NCI-H1436 treated with DMSO at 0.1 percent for 48 hours (cell line): ENCODE measurements at places on chromosomes 6 and 20.

GRCh38 chr6:36841756-36842155, 2.5 kb upstream of the CPNE5 start:
- DNase-seq, result no peak

GRCh38 chr6:139912735-139913400, 538.4 kb upstream of the CITED2 start:
- no peak for DNase-seq

DNA sequence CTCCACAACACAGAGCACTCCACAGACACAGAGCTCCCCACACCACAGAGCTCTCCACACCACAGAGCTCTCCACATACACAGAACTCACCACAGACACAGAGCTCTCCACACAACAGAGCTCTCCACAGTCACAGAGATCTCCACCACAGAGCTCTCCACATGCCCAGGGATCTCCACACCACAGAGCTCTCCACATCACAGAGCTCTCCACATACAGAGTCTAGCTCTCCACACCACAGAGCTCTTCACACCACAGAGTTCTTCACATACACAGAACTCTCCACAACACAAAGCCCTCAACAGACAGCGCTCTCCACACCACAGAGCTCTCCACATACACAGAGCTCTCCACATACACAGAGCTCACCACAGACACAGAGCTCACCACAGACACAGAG, 55.3 kb downstream of the ERMARD start:
- no peak for DNase-seq

DNA sequence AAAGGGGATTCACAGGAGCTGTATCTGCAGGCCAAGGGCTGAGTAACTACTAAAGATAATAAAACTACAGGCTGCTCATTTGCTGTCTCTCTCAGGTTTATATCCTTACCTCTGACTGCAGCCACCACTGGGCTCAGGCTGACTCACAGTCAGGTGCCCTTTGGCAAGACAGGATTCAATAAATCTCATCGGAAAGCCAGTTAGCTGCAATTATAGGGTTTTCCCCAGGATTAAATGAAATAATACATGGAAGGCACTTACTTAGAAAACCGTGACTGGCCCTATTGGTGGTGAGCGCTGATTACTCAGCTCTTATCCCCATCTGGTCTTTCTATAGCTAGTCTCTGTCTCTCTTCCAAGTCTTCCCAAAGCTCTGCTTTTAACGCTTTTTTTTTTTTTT, 26.4 kb downstream of the RMND1 start:
- no peak for DNase-seq

GRCh38 chr6:45540375-45540920, 162.7 kb upstream of the SUPT3H start:
- no peak for DNase-seq

DNA sequence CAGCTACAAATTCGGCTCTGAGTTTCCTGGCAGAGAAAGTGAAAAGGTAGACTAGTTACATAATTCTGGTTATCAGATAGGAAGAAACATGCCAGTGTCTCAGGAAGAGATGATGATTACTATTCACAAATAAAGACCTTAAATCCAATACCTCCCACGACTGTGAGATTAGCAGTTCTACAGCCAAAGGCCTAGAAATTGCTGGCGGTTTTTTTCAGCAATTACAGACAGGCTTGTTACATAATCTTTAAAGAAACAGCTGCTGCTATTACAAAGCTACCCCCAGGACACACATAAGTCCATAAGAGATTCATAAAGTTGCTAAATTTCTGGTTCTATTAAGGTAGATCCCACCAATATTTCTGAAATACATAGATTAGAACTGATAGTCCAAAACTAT, 40.2 kb downstream of the PIGU start:
- DNase-seq, result no peak

GRCh38 chr6:2583459-2583858, 167.3 kb downstream of the MYLK4 start:
- DNase-seq, result no peak
